ENCODE measurements at places on chromosomes 2 and 18.

DNA sequence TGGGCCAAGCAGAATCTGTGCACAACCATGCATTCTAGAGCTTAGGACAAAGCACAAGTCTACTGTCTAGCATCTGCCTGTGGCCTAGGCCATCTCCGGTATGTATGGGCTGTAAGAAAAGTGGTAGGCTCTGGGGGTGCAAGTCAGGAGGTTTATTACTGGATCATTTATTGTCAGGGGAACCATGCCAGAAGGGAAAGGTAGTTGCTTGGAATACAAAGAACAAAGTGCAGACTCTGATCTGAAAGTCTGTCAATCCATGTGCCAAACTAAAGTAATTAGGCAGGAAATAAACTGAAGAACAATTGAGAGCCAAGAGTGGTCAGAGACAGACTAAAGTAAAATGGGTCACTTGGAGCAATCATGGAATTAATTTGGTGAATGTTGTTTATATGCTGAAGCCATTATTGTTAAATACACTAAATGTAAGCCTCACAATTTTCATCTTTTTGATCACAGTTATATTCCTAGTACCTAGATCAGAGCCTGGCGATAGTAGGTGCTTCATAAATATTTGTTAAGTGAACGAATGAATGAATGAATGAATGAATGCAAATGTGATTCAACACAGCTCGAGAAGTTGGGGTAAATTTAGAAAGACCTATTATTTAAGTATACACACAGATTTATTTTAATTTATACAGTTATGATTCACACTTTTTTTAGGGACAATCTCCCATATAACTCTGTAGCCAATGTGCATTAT is 260.7 kb upstream of the STON1 start:
- DNase-seq = no peak

- DNase-seq = no peak
Observed at GRCh38 chr18:25171334-25171733, 180.6 kb downstream of the ZNF521 start.

- DNase-seq = no peak
Observed at GRCh38 chr2:100060875-100061274, 81.5 kb downstream of the AFF3 start.

DNA sequence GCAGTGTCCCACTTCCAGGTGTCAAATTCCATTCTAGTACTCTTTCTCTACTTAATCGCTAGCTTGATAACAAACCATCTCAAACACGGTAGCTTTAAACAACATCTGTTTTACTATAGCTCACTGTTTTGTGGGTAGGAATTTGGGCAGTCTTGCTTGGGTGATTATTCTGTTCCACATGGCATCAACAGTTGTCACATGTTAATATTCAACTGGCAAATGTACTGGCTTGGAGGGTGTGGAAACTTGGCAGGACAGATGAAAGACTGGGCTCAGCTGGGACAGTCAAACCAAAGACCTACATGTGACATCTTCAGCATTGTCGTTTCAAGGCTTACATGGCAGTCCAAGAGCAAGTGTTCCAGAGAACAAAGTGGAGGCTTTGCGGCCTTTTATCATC is 241.8 kb downstream of the PTH2R start:
- no peak for DNase-seq

GRCh38 chr2:59726228-59727120 is 827.0 kb downstream of the BCL11A start:
- peak; percentile 71 for DNase-seq

- DNase-seq = no peak
Observed at GRCh38 chr2:100944617-100945432, 57.3 kb upstream of the RPL31 start.

GRCh38 chr18:44452346-44452745 is 228.3 kb upstream of the SETBP1 start:
- no peak for DNase-seq

DNA sequence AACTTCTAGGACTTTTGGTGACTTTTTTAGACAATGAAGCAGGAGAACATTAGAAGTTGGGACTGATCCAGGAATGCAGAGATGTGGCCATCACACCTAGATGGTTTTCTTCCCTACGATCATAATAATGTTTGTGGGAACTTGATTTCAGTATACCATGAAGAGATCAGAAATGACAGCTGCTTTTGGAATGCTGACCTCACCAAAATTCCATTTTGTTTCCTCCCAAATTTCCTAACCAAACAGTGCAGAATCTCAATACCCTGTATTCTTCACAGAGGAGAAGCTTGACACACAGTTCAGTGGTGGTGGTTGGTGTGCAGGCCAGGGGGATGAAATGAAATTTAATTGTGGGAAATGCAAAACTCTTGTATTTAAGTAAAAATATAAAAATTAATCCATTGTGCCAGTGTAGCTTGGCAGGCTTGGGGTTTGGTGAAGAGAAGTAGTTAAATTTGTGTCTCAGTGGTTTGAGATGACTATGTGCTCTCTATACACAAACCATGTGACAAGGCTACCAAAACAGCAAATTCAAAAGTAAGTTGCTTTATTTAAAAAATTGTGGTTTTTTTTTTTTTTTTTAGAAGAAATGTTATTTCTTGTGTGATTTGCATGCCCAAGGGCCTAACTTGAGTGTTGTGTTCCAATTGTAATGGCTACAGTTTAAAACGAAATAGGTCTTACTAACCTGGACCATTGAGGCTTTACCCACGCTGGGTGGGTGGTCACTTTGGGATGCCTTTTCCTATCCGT is 252.4 kb downstream of the LPIN1 start:
- DNase-seq = no peak

DNA sequence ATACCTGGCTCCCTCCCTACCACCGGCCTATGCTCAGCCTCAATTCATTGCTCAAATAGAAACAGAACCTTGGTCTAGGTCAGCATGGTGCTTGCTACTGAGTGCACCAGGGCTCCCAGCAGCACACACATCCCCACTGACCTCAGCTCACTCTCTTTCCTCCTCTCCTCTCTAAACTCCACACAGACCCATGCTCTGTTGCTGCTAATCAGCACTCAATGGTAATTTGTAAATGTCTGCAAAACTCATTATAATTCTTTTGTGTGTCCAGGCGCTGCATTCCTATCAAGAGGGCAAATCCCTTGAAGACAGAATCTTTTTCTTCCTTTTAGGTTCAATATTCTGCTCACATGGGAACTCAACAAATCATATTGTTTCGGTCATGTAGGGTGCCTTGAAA is 382.2 kb downstream of the CLIP4 start:
- no peak for DNase-seq

DNA sequence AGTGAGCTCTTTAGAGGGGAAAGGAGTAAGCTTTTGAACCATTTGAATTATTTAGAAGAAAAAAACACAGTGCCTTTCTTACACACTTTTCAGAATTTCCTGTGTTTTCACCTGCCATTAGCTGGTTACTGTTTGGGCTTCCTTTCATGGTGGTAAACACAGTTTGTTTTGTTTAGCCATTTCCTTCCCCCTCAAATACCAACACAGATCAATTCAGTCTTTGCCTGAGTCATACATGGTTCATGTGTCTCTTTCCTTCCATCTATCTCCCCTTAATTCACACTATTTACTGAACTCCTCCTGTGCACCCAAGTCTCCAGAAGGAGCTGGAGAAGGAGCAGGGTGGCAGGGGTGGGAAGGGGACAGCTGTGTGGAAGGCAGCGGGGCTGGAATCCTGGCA is 45.0 kb downstream of the TCF7L1 start:
- DNase-seq = no peak

- peak; percentile 16 for DNase-seq
Observed at GRCh38 chr2:205675861-205676516, 6.3 kb upstream of the NRP2 start.

DNA sequence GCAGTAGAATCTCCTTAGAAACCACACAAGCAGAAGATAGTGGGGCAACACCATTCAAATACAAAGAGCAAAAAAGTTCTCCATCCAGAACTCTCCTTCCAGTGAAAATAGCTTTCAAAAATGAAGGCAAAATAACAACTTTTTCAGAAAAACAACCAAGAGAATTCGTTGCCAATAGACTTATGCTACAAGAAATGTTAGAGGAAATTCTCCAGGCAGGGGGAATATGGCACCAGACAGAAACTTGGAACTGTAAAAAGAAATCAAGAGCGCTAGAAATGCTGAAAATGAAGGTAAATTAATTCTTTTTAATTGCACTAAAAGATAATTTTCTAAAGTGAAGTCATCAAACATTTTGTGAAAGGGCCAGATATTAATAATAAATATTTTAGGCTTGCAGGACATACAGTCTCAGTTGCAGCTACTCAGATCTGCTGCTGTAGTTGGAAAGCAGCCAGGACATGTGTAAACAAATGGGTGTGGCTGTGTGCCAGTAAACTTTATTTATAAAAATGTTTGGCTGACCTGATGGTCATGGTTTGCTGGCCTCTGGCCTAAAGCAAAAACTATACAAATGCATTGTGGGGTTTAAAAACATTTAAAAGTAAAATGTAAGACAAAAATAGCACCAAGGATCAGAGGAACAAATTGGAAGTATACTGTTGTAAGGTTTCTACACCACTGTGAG is 73.7 kb upstream of the TGFA start:
- DNase-seq = peak; percentile 20

- DNase-seq = no peak
Observed at GRCh38 chr2:94995553-94996304, 29.8 kb upstream of the MAL start.

GRCh38 chr2:202831242-202832220 is 40.0 kb downstream of the ICA1L start:
- peak; percentile 92 for DNase-seq

DNA sequence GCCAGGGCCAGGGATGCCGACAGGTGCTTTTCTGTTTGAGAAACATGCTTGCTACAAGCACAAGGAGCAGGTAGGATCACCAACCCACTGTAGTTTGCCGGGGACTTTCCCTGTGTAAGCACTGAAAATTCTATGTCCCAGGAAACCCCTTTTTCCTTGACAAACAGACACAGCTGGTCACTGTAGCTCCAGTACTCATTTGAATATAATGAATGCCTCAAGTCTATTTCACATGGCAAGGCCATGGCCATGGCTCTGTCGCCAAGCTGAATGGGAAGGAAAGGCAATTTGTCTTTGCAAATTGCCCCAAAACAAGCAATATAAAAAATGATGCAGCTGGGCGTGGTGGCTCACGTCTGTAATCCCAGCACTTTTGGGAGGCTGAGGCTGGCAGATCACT is 49.6 kb upstream of the IGFBP2 start:
- no peak for DNase-seq

DNA sequence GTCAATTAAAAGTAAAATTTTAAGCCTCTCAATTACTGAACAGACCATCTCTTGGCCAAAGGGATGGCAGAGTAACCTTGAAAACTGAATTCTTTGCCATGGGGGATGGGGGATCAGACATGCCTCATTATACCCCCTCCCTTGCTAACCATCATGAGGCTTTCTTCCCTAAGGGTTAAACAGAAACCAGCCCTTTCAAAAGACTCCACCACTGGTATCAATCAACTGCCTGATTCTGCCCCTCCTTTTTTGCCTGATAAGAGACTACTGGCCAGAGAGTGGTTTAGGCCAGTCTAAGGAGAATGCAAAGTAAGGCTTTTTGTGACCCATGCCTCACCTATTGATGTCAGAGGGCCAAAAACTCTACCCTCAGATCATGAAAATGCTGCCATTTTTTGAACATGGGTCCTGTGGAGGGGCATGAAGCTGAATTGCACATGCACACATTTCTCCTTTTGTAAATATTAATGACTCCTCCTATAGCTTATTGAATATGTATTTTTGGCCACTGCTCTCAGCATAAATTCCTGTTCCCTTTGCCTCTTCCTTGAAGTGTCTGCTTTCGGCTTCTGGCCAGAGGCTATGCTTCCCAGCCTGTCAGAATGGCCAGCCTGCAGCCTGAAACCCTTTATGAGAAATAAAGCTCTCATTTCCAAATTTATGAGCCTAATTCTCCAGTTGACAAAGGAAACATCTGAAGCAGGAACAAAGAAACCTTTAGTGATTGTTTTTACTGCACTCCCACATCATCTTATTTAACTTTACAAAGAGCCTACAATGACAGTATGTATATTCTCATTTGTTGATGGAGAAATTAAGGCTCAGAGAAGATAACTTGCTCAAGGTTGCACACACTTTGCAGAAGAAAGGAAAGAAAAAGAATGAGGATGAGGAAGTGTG is 270.7 kb upstream of the CELF4 start:
- no peak for DNase-seq

DNA sequence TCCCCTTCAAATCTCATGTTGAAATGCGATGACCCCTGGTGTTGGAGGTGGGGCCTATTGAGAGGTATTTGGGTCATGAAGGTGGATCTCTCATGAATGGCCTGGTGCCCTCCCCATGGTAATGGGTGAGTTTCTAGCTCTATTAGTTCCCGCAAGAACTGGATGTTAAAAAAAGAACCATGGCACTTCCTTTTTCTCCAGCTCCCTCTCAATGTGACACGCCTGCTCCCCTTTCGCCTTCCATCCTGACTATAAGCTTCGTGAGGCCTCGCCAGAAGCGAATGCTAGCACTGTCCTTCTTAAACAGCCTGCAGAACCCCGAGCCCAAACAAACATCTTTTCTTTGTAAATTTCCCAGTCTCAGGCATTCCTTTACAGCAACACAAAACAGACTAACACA is 303.2 kb upstream of the REV1 start:
- no peak for DNase-seq

DNA sequence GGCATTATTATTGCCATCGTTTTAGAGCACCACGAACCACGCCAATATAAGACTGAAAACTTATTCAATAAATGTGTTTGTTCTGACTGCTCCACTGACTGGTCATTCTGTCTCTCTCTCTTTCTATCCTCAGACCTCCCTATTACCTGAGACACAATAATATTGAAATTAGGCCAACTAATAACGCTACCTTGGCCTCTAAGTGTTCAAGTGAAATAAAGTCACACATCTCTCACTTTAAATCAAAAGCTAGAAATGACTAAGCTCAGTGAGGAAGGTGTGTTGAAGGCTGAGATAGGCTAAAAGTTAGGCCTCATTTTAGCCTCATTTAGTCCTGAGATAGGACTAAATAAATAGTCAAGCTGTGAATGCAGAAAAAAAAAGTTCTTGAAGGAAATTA is 38.8 kb downstream of the G6PC2 start:
- DNase-seq = no peak

DNA sequence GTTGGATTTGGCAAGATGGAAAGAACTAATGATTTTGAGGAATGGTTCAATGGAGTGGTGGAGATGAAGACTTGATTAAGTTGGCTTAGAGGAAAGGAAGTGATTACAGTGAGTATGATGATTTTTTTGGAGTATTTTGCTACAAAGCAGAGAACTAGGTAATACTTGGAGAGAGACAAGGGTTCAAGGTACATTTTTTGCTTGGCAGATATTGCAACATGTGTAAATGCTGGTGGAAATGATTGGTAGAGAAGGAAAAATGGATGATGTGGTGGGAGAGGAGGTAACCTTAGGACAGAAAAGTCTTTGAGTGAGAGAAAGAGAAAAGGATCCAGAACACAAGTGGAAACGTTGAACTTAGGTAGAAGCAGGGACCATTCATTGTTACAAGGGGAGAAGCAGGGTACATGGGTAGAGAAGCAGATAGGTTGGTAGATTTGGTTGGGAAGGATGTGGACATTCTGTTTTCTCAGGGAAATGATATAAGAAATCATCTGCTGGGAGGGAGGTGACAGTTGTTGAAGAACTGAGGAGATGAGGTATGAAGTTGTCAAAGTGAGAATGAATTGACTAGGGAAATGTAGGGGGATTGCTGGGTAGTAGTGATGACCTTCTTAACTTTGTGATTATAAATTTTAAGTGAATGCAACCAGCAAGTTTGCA is 6.5 kb downstream of the EHBP1 start:
- no peak for DNase-seq

- DNase-seq = no peak
Observed at GRCh38 chr2:2520401-2520811, 189.3 kb upstream of the MYT1L start.

GRCh38 chr2:62382122-62382521 is 123.9 kb downstream of the TMEM17 start:
- no peak for DNase-seq
